AG04450 (cell line): ENCODE measurements at places on chromosomes 3 and 15. TPM values are rescaled to one million over a fixed set of nuclear protein-coding genes. Genes with fewer than 3 reads are reported as not detected.
A peak's percentile ranks its signal among the peaks of the same experiment; 100 is the strongest.

DNA sequence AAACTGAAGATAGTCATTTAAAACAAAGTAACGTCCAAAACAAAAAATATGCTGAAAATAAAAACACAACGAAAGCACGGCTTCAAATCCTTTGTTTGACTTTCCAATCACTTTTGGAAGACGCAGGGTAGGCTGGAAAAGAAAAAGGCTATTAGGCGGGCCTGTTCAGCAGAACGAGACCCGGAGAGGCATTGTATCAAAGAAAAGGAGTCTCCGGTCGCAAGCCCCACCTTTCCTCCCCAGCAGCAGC lies 691 bp downstream of the SENP7 start:
- DNase-seq, result no peak

- DNase-seq, result no peak
Observed at GRCh38 chr3:133934073-133934970, 38.6 kb upstream of the RAB6B start.

- DNase-seq, result no peak
Observed at GRCh38 chr15:35319354-35319753, 226.6 kb downstream of the DPH6 start.

ARL14 gene
- 0.09 TPM in 1 of 2 replicates, not detected in the other for polyA plus RNA-seq

LMAN1L gene
- not detected in 2 replicates for polyA plus RNA-seq

GRCh38 chr15:100114100-100114499 lies 227.7 kb downstream of the ADAMTS17 start:
- peak; percentile 47 for DNase-seq

- DNase-seq, result no peak
Observed at GRCh38 chr3:149474250-149474817, at the start of gene TM4SF4. TSS of gene TM4SF4 (plus strand) at chr3:149474697. CDS start at chr3:149474878, 181 bp downstream.

FSTL1 gene
- polyA plus RNA-seq, result 1,126 and 1,300 TPM in 2 replicates

TP63 gene
- polyA plus RNA-seq, result not detected in 2 replicates

EPHA6 gene
- polyA plus RNA-seq, result not detected in 2 replicates

FXR1 gene
- 163 and 205 TPM in 2 replicates for polyA plus RNA-seq

DNA sequence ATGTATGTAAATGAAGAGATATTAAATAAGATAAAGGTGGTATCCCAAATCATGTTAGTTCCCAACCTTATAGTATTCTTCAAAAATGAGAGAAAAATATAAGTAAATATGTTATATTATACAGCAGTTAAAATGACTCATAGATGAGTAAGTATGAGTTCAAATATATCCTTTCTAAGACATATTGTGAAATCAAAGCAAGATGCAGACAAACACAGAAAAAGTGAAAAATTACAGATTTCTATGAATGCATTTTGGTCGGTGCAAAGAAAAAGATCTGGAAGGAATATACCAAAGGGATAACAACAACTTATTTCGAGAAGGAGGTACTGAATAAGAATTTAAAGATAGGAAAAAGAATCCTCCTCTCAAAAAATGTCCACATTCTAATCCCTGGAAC lies 181.2 kb upstream of the TTC14 start:
- no peak for DNase-seq

GP9 gene
- not detected in 2 replicates for polyA plus RNA-seq

SLCO2A1 gene
- 1.6 and 1.7 TPM in 2 replicates for polyA plus RNA-seq

PPARG gene
- 28.7 and 33.8 TPM in 2 replicates for polyA plus RNA-seq

DNA sequence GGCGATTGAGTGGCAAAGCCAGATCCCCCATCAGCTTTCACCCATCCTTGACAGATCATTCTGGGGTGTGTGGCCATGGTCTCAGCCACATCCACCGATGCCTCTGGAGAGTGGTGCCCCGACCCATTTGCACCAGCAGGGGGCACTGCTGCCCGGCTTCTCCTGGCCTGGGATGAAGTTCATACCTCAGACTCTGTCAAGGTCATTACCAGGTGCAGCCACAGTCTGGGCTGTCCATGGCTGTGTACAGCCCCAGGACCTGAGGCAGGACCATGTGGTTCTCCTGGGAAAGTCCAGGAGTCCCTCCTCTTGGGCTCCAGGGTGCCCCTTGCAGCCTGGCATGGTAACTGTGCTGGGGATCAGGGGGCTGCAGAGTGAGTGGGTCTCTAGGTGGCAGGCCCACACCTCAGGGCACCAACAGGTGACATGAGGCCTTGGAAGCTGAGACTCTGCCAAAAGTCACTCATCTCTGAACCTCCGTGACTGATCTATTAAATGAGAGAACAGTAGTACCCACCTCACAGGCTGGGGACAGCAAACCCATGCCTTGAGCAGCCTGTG lies 67.2 kb downstream of the CACNA2D2 start:
- no peak for DNase-seq

IL17RB gene
- not detected in 2 replicates for polyA plus RNA-seq

- no peak for DNase-seq
Observed at GRCh38 chr3:138348754-138349739, 668 bp downstream of the MRAS start.

GRCh38 chr15:72182673-72183072 lies 14.9 kb downstream of the GRAMD2A start:
- DNase-seq, result no peak
